Vagina (tissue), 2 donors: ENCODE measurements at places on chromosomes 6 and 20. TPM values are rescaled to one million over a fixed set of nuclear protein-coding genes. Genes with fewer than 3 reads are reported as not detected.

Gene SLC32A1
- not detected for total RNA-seq

Gene ADGRF4
- total RNA-seq = 10.1 TPM

GRCh38 chr6:30816791-30817739 is 67.3 kb upstream of the DDR1 start:
- no peak for DNase-seq

DNA sequence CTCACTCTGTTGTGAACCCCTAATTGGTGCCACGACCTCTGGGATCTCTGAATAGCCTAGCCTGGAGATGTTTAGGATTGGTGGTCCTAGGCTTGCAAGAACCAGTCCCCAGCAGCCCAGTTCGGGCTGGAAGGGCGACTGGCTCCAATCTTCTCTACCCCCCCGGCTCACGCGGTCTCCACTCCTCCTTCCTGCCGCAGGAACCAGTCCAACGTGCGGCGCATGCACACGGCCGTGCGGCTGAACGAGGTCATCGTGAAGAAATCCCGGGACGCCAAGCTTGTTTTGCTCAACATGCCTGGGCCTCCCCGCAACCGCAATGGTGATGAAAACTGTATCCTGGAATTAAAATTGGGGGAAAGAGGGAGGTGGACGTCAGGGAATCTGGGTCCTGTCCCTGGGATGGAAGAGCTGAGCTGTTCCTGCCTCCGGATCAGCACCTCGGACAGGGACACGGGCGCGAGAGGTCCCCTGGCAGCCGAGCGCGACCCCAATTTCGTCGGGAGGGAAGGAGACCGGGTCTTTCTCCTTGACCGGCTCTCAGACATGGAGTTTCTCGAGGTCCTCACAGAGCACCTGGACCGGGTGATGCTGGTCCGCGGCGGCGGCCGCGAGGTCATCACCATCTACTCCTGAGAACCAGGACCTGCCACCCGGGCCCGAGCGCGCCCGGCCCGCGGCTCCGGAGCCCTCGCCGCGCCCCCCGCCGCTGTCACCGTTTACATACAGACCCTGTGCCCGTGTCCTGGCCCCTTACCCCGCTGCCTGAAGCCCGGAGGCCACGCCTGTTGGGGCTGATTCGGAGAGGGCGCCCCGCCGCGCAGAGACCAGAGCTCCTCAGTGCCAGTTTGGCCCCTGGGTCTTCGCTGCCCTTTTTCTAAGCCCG is 28.2 kb downstream of the SLC12A5 start:
- peak; percentile 81 for DNase-seq

GRCh38 chr6:41428336-41428995 is 93.1 kb downstream of the NCR2 start:
- no peak for DNase-seq

DNA sequence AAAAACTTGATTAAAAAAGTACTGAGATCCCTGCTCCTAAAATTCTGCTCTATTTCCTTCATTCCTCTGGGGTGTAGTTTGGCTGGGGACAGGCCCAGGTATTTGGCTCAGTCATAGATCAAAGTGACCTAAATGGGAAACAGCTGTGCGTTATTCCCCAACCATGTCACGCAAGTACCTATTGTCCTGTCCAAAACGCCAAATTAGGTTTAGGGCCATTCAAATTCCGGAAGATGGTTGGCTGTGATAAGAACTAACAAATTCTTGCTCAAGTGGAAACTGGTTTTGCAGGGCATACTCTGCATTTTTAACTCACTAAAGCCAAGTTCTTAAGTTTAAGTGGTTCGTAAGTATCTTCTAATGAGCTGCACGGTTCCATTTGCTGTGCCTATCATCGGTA is 147.6 kb upstream of the TMEM170B start:
- DNase-seq = no peak

DNA sequence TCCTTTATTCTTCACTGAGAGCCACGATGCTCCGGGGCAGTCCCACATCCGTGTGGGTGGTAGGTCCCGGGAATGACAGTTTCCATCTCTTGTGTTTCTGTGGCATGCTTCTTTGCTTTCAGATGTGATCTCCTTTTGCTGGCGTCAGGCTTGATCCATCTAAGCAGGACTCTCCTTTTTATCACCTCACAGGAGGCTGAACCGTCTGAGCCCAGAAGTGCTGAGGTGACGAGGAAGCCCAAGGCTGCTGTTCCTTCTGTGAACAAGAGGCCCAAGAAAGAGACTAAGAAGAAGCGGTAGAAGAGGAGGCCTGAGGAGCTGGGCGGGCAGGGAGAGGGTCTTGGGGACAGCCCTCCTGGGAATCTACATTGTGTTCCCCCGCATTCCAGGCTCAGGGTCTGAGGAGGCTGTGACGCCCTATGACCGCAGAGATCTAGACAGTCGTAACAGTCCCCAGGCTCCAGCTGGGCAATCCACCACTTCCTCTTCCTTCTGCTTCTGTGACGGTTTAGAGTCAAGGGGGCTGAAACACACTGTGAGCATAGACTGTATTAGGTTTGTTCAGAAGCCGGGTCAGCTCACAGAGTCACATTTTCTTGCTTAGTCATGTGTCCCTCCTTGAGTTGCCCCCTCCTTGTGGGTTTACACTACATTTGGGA is 26.8 kb downstream of the MANBAL start:
- no peak for DNase-seq
